NCI-H2081 treated with DMSO at 0.1 percent for 48 hours (cell line): ENCODE measurements at places on chromosomes 1 and 21.

DNA sequence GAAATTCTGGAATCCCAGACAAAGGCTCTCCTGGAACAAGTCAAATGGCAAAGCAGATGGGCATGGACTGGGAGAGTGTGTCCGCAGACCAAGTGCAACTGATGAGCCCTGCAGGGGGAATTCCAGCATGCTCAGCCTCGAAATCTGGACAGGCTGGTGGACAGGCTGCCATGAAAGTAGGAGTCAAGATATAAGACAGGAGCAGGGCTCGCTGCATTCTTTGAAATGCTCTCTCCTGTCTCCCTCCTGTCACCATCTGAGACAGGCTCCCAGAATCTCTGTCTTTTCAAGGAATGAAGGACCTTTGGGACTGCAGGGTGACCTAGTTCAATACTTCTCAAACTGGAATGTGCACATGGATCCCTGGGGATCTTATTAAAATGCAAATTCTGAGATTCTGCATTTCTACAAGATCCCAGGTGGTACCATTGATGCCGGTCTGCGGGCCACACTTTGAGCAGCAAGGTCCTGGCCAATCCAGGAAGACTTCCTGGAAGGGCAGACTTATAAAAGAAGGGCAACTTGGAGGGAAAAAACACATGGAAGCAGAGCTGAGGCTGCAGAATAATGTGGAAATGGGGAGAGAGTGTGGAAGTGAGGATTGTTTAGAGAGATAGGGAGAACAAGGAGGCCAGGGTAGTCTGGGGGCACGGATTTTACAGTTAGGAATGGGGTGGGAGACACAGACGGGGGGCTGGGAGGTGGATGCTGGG is 29.8 kb downstream of the TNNT2 start:
- no peak for DNase-seq

DNA sequence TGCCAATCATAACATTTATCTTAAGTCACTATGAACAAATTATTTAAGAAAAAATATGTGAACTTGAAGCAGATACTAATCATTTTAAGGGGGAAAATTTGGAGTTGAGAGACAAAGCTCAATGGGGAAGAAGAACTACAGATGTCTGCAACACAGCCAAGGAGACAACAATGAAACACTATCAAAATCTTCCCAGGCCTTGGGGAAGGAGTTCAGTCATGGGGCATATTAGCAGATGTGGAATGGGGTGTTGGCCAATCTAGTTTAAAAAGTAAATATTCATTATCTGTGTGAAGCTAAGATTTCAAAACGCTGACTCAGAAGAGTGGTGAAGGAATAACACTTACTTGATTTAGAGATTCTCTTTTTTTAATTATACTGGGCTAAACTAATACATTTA is 671.6 kb upstream of the ZP4 start:
- DNase-seq = no peak

- peak; percentile 71 for DNase-seq
Observed at GRCh38 chr1:203504400-203505250, 10.7 kb downstream of the OPTC start.

- DNase-seq = no peak
Observed at GRCh38 chr1:186620566-186621350, 59.5 kb downstream of the PTGS2 start.

- no peak for DNase-seq
Observed at GRCh38 chr1:1628754-1629429, 3.1 kb upstream of the MMP23B start.

GRCh38 chr21:44657635-44658540 is at the start of gene KRTAP12-3:
KRTAP12-3 (plus strand) TSS chr21:44657932; CDS start chr21:44657980, 48 bp downstream.
- no peak for DNase-seq

DNA sequence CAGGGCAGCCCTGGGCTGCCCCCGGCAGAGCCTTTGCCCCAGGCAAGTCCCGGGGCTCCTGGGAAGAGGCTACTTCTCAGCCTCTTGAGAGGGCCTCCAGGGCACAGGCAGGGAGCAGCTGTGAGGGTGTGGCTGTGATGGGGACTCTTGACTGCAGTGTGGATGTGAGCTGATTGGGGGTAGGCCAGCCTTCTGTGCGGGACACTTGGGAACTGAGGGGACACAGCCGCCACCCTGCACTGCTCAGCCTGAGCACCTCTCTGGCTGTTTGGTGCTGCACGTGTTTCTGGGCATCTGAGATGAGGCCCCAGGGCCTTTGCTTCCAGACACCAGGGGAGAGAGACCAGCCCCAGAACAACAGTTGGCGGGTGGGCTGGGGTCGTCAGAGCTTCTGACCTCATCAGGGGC is 62.1 kb downstream of the SKI start:
- DNase-seq = no peak

- no peak for DNase-seq
Observed at GRCh38 chr1:178057912-178058534, 35.9 kb upstream of the RASAL2 start.

DNA sequence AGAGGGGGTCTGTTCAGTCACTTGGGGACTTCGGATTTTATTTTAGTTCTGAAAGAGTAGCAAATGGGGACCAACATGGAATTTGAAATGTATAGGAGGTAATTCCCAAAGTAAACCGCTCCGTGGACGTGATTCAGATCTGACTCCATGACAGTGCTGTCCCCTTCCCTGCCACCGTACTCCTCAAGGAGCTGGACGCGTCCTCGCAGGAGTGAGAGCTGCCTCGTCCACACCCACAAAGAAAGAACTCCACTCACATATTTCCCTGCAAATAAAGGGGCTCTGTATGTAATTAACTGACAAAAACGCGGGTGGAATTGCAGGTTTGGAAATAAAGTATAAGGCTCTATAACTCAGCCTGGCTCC is 183.6 kb downstream of the ETS2 start:
- DNase-seq = no peak

DNA sequence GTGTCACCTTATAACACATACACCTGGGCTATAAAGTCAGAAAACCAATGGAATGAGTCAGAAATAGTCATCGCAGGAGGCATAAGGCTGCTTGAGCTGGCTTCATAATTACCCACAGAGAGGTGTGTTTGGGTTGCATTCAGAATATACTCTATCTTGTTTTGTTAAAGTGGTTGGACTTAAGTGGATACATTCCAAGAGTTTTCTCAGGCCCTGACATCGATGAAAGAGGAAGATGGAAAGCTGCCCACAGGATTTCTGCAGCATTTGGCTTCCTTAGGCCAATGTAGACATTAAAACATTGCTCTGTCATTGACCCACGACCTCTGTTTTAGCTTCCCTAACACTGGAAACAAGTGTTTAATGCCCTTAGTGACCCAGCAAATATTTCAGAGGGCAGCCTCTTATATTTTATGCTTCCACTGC is 18.6 kb upstream of the BCL10 start:
- no peak for DNase-seq

DNA sequence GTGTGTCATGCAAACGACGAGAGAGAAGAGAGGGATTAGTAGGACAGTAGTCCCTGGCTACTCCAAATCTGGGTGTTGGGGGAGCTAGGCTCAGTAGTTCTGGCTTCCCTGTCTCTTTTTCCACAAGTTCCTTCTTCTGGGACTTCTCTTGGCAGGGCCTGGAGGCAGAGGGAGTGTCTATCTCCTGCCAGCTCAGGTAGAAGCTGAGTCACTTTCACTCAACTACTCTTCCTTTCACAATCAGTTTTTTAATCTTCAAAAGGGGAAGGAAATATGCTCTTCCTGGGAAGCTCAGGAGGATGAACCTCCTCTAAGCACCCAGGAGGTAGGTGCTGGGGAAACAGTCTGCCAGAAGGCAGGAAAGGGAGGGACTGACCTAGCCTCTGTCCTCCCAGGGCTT is 35.2 kb upstream of the MAGOH start:
- DNase-seq = no peak

GRCh38 chr21:16198546-16198945 is 468.8 kb downstream of the USP25 start:
- DNase-seq = no peak

- DNase-seq = no peak
Observed at GRCh38 chr21:40141621-40142020, 274.4 kb downstream of the PCP4 start.

DNA sequence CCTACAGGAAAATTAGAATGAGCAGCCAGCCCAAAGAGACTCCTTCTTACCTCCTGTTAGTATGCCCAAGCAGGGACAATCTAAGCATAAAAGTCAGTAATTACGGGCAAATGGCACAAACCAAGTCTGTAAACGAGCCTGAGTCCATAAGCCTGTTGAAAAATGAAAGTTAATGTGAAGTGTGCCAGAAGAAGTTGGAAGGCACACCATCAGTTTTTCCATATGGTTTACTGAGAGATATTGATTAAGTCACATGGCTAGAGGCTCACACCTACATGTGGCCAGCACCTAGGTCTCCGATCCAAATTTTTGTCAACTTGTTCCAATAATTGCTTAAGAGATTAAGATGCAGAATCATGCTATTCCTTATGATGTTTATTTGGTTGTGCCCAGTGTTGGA is 242.4 kb upstream of the CSF3R start:
- DNase-seq = no peak

DNA sequence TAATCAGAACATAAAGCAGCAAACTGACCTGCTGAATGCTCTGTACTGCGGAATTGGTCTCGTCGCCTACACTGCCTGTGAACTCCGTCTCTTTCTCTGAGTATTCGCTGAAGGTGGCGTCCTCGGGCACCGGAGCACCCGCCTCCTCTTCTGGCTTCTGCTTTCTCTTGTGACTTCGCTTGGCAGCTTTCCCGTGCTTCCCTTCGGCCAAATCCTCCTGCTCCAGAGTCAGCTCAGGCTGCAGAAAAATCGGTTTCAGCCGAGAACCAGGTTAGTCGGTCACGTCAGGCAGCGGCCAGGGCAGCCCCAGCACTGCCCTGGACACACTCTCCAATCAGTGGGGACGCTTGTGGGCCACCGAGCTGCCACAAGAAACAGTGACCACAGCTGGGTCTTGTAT is 35.8 kb upstream of the RIPK4 start:
- no peak for DNase-seq

GRCh38 chr21:33132054-33132453 is 62.1 kb downstream of the OLIG1 start:
- DNase-seq = no peak

- no peak for DNase-seq
Observed at GRCh38 chr1:182004601-182005000, 56.9 kb downstream of the ZNF648 start.

GRCh38 chr1:163777205-163777604 is 455.5 kb downstream of the NUF2 start:
- DNase-seq = no peak

- DNase-seq = no peak
Observed at GRCh38 chr1:7315946-7316345, 455.1 kb upstream of the VAMP3 start.

DNA sequence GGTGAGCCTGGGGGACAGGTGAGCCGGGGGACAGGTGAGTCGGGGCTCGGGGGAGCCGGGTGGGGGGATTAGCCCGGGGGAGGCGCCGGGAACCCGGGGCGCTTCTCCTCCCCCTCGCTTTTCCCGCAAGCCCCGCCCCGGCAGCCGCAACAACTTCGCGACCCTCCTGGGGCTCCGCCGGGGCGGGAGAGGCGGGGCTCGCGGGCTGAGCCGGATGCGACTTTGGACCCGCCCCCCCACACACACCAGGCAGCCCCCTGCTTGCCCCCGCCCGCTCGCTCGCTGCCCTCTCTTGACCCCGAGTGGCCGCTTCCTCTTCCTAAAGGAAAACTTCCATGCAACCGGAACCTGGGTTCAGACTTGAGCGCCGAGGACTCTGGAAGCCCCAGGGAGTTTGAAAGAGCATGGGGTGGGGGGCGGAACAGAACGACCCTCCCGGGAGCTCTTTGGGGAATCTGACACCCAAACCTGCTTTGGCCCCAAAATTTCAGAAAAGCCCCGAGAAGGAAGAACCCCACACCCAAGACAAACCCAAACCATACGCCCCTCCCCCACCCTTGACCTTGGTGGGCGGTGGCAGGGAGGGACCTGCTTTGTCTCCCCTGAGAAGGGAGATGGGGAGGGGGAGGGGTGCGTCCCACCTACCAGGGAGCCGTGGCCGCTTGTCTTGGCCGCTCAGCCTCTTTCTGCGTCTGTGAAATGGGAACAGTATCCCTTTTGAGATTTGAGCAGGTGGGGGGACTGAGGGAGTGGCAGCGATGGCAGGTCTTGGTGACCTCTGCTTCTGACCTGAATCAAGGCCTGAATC is 550 bp downstream of the ARHGEF16 start:
- DNase-seq = no peak

- no peak for DNase-seq
Observed at GRCh38 chr1:206651014-206651413, 15.7 kb downstream of the DYRK3 start.

DNA sequence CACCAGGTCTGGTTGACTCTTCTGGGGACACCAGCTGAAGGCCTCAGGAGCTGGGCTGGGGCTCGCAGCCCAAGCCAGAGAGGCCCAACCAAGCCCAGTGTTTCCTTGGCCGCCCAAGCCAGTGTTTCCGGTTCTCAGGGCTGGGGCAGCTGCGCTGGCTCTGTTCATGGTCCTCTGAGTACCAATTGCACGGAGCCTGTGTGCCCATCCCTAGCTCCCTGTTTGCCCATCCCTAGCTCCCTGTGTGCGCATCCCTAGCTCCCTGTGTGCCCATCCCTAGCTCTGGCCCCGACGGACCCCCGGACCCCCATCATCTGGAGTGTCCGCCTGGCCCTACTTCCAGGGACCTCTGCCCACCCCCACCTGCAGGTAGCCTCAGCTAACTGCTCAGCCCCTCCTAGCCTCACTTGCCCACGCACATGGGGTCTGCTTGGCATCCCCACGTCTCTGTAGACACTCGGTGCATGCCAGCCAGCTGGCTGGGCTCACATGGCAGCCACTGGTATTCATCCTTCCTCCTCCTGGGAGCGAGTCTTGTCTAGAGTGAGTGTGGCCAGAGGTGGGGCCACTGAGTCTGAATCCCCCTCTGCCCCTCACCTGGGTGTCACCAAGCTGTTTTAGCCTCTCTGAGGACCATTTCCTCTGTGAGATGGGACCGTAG is 64.0 kb downstream of the WNT9A start:
- DNase-seq = no peak
